ENCODE measurements at places on chromosomes 1 and 21.

DNA sequence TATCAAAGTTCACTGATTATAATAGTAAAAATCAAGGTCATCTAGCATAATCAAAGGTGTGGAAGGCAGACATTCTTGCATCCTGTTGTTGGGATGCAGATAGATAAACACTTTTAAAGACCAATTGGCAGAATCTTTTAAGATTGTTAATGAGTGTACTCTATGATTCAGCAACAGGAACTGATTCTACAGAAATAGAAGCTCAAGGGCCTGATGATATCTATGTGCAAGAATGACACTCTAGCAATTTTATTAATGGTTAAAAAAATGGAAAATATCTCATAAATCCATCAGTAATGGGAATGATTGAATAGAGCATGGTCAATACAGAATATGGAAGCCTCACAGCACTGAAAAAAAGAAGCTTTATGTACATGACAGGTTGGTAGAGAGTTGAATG is 2.2 kb upstream of the ATP1A4 start:
- DNase-seq = no peak

- no peak for DNase-seq
Observed at GRCh38 chr1:75275631-75276030, 141.4 kb downstream of the LHX8 start.

- DNase-seq = no peak
Observed at GRCh38 chr1:211903490-211904245, 73.1 kb upstream of the LPGAT1 start.

- DNase-seq = no peak
Observed at GRCh38 chr1:25006770-25007169, 76.7 kb upstream of the RUNX3 start.

- no peak for DNase-seq
Observed at GRCh38 chr1:214292322-214292721, 11.4 kb downstream of the SMYD2 start.

DNA sequence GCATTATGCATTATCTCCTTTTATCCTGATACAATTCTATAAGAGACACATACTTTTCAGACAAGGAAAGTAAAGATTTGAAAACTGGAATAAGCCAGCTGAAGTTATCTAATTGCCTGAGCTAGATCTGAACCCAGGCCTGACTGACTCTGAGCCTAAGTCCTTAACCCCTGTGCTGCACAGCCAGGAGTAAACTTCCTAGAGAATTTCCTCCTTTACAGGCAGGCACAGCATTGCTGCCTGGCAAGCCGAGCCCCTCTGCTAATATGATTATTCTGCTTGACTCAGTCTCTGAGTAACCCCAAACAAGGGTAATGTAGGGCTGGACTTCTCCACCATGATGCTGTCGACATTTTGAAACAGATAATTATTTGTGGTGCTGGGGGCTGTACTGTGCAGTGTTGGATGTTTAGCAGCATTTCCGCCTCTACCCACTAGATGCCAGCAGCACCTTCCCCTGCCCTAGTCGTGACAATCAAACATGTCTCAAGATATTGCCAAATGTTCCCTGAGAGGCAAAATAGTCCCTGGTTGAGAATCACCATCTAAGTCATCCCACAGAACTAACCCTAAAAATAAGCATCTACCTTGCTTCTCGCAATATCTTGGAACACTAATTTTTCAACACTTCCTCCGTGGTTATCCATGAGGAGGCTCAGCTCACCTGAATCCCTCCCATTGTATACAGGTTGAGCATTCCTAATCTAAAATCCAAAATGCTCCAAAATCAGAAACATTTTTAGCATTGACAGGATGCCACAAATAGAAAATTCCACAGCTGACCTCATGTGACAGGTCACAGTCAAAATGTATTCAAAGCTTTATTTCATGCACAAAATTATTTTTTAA is 18.5 kb downstream of the CAMK1G start:
- DNase-seq = no peak

GRCh38 chr1:19346026-19346425 is 33.9 kb downstream of the SLC66A1 start:
- no peak for DNase-seq

- DNase-seq = peak; percentile 82
Observed at GRCh38 chr1:184743062-184743756, 11.4 kb downstream of the EDEM3 start.

DNA sequence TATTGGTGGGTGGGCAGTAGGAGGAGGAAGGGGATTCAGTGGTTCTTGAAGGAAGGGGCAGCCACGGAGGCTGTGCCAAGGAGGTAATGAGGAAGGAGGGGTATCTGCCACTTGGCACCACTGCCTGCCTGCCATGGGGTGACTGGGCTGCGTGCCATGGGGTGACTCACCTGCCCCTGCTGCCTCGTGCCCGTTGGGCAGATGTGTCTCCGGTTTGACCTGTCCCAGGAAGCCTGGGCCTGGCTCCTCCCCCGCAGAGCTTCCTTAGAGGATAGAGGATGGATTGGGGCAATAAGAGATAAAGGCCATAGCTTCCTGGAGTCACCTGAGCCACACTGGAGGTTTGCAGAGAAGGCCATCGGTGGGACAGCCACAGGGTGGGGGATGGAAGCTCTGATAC is 1.7 kb downstream of the PADI3 start:
- no peak for DNase-seq

DNA sequence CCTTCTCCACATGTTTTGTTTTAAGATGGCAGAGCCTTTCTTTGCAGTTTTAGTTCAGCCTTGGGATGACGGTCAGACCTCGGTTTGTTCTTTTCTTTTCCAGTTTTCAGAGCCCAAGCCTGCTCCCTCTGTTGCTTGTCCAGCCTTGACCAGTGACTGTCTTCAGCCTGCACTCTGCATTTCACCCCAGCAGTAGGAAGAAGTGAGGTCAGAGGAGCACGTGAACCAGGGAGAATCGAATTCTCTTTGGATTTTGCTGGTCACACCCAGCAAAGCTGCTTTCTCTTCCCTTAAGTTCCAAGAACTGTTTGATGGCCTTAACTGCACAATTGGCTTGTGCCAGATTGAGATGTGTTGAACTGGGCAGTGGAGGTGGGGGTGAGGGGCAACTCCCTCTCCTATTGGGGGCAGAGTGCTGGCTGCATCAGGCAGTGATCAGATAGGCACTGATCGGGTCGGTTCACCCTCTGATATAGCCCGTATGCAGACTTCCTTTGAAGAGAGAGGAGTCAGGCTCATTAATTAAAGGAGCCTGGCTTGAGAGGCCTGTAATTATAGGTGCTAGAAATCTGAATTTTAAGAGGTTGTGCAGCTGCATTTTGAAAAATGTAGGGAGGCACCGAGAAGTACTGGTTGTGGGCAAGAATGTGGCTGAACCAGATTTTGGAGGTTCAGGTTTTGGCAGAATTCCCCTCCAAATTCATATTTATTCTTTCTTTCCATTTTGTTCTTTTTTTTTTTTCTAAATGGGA is 42.4 kb downstream of the PEX14 start:
- DNase-seq = no peak

GRCh38 chr1:222759451-222760035 is 22.5 kb downstream of the FAM177B start:
- no peak for DNase-seq

GRCh38 chr1:93178418-93178817 is 1.8 kb downstream of the TMED5 start:
- no peak for DNase-seq

DNA sequence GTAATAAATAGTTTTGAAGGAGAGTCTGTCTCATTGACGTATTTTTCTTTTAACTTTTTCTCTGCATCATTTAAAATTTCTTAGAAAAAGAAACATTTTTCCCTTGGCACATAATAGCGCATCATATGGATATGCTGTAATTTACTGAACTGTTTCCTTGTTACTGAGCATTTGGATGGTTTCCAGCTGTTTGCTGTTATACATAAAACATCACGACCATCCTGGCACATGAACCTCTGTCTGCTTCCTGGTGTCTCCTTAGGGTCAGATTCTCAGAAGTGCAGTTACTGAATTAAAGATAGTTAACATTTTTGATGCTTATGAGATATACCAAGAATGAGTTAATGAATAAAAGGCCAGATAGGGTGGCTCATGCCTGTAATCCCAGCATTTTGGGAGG is 67.2 kb downstream of the BACE2 start:
- no peak for DNase-seq

GRCh38 chr1:220775240-220775853 is 11.4 kb upstream of the MTARC1 start:
- no peak for DNase-seq

DNA sequence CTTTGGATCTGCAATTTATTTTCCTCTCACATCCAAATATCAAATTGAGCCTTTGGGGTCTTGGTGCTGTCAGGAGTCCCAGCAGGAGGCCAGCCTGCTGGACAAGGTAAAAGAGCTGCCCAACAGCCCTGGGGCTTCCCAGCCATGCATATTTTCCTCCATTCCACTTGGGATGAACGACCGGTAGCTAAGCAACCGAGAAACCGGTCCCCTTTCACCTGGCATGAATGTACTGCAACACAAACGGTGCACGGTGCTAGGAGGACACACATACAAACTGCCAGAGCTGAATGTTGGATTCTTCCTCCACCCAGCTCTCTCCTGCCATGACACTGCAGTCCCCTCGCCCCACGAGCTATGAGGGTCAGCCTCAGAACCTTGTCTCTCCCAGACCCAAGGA is 42.7 kb downstream of the BCAR3 start:
- DNase-seq = no peak

- no peak for DNase-seq
Observed at GRCh38 chr1:161827786-161828185, 61.7 kb downstream of the ATF6 start.

DNA sequence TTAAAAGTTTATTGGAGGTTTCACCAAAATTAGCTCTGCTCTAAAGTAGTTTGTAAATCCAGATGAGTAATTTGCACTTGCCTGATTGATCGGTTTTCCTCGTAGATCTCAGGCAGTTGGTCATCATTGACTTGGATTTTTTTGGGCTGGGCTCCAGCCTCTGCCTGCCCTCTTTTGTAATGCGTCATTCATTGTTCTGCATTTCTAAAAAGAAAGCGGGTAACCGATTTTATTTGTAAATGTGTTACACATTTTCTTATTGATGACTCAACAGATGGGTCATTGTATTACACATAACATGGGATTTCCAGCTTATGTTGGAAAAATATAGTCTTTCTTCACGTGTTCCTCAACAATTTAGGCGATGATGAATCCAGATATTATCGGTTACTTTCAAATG is 5.5 kb downstream of the ETS2 start:
- no peak for DNase-seq

GRCh38 chr1:150162862-150163706 is 13.4 kb downstream of the PLEKHO1 start:
- DNase-seq = peak; percentile 34

GRCh38 chr1:161737625-161738024 is 12.0 kb upstream of the DUSP12 start:
- DNase-seq = no peak

- no peak for DNase-seq
Observed at GRCh38 chr1:21716169-21716568, 47.0 kb upstream of the RAP1GAP start.

DNA sequence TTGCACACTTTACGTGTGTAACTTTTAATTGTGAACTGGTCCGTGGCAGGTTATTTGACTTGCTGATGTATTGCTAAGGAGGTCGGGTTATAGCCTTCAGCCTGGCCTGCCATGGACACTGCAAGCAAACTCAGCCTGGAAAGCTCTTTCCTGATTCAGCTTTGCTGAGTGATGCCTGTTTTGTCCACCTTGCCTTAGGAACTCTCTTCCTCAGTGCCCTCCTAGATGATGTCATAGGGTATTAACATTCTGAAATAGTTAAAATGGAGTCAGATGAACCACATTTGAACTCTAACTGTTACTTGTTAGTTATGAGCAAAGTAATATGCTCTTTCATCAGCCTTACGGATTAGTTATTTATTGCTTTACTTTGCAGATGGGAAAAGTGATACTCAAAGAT is 446.0 kb downstream of the PCP4 start:
- no peak for DNase-seq

DNA sequence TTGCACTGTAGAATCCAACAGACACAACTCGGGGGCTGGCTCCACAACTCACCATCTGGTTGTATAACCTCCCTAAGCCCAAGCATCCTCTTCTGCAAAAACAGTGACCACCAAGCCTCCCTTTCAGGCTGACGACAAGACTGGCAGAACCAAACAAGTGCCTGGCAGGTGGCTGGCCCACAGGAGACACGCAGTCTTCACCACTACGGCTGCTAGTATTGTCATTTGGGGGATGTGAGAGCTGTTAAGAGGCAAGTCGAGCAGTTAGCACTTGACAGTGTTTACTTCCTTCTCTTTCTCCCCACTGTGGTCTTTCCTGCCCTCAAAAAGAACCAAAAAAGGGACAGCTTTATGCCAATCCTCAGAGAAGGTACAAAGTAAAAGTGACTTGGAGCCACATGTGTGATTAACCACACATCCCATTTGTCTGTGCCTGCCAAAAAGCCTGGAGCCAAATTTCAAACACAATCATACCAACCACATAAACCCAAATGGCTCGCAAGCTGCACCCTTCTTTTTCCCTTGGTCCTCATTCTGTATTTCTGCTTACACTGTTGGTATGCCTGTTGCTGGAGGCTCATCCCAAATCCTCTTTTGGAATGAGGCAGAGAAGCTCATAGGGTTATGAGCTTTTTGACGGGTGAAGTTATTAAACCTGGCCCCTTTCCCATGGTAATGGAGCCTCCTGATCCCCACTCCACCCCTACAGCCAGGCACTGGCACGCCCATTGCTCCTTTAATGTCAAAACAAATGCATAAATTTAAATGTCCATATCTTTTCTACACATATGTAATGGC is 94.1 kb downstream of the TGFBR3 start:
- no peak for DNase-seq

GRCh38 chr1:113035086-113035485 is 37.9 kb upstream of the LRIG2 start:
- DNase-seq = no peak

- DNase-seq = no peak
Observed at GRCh38 chr1:181661569-181661968, 178.3 kb downstream of the CACNA1E start.

GRCh38 chr21:17231124-17231523 is 281.7 kb upstream of the CXADR start:
- no peak for DNase-seq

- DNase-seq = no peak
Observed at GRCh38 chr21:29953072-29953471, 13.3 kb upstream of the GRIK1 start.

GRCh38 chr1:43366179-43366578 is 1.6 kb downstream of the ELOVL1 start:
- DNase-seq = no peak

DNA sequence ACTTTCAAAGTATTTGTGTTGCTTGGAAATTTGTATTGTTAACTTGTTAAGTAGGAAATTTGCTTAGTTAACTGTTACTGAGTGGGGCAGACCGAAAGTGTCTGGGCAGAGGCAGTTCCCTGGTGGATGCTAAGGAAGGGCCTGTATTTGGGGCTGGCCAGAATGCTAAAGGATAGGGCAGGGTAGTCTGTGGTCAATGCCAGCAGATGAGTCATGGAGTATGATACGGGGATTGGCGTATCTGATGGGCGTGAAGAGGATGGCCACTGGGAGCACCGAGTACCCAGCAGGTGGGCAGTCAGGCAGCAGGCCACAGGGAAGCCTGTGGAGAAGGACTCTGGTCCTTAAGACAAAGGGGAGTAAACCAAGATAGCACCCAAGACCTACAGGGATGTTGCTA is 46.6 kb upstream of the SCAF4 start:
- DNase-seq = no peak

- no peak for DNase-seq
Observed at GRCh38 chr1:200464784-200465400, 55.1 kb upstream of the ZNF281 start.
